ENCODE measurements at places on chromosomes 2 and 18.
A peak's percentile ranks its signal among the peaks of the same experiment; 100 is the strongest.

GRCh38 chr2:175864137-175864850, 137.8 kb downstream of the LNPK start:
- no peak overlapping the region for H3K27ac ChIP-seq
- H3K4me1 ChIP-seq: no peaks in the 10 kb centered on the region
- no peaks in the 10 kb centered on the region for H3K36me3 ChIP-seq
- DNase-seq: no peak
- H3K27me3 ChIP-seq: no peaks in the 10 kb centered on the region
- no peak overlapping the region for H3K4me3 ChIP-seq

DNA sequence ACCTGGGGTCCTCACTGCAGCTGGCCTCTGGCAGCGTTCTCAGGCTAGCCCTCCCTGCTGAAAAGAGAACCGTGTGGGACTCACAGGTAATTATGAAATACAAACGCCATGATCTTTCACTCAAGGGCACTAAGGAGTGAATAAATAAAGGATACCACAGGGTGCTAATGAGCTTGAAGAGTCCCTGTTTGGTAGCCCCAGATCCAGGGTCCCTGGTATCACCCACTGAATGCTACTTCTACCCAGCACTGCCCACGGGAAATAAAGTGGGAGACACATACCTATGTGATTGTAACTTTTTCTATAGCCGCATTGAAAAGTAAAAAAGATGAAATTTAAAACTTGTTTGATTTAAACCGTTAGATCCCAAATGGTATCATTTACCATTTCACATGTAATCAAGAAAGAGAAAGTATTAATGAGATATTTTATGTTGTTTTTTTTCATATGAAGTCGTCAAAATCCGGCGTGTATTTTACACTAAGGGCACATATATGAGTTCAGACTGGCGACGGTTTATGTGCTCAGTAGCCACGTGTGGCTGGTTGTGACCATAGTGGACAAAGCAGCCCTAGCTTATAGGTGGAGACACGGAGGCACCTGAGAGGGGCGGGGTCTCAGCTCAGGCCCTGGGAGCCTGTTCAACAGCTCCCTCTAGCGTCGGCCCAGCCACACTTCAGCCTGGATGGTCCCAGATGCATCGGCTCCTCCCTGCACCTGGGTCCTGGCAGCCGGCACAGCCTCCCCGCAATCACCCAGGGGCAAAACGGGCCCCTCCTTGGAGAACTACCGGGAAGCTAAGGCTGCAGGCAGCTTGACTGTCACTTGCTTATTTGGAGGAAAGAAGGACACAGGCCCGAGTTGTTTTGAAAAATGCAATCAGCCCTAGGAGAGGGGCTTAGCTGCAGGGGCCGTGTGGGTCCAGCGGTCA, 39.2 kb downstream of the ODC1 start:
- H3K27me3 ChIP-seq: no peaks in the 10 kb centered on the region
- peak overlapping the region; percentile 47 for H3K27ac ChIP-seq
- peaks cover 59% of the 10 kb centered on the region for H3K4me1 ChIP-seq
- no peak overlapping the region for H3K4me3 ChIP-seq

DNA sequence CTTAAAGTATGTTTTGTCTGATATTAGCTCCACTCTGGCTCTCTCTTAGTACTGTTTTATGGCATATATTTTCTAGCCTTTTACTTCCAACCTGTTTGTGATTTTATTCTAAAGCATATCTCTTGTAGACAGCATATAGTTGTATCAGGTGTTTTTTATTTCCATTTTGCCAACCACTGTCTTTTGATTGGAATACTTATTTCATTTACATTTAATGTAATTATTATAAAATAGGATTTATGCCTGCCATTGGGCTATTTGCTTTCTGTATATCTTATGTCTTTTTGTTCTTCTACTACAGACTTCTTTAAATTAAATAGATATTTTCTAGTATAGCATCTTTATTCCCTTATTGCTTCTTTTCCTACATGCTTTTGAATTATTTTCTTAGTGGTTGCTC, 67.3 kb downstream of the LRRC30 start:
- no peaks in the 10 kb centered on the region for H3K27me3 ChIP-seq
- H3K4me1 ChIP-seq: no peaks in the 10 kb centered on the region
- no peaks in the 10 kb centered on the region for H3K36me3 ChIP-seq

DNA sequence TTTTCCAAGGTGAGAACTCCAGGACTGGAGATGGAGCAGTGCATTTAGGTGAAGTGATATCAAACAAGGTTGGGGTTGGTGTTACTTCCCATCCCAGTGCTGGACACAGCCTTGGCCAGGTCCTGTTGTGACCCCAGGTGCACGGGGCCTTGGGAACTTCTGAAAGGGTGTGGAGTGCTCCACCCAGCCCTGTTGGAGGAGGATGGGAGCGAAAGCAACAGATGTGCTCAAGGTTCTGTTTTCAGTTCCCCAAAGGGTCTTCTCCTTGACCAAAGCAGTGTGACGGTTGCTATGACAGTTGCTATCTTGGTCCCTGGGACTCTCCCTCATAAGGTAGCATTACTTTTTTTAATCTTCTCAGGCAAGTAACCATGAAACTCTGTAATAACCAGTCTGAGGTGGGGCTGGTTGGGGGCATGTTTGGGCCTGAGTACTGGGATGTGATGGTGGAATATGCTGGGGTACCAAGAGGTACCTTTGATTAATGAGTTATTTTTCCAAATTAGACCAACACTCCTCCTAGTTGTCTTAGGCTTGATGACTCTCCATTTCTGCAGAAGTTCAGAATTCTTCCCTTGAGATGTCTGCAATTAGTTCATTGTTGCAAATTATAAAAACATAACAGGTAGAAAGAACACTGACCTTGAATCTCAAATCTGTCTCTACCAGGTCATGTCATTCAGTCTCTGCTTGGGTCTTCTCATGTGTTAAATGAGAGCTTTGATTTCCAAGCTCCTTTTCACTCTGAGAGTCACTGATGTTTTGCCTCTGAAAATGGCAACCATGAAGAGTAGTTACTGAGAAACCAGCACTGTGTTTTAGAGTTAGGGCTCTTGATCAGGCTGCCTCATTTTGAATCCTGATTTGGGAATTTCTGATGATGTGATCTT, 154.5 kb downstream of the RPIA start:
- H3K4me3 ChIP-seq: no peak overlapping the region
- H3K36me3 ChIP-seq: no peaks in the 10 kb centered on the region
- no peak for DNase-seq
- no peak overlapping the region for H3K27ac ChIP-seq
- no peaks in the 10 kb centered on the region for H3K27me3 ChIP-seq
- no peaks in the 10 kb centered on the region for H3K4me1 ChIP-seq

GRCh38 chr18:28903306-28903705, 726.4 kb upstream of the CDH2 start:
- H3K27me3 ChIP-seq: no peaks in the 10 kb centered on the region
- H3K27ac ChIP-seq: no peak overlapping the region
- H3K36me3 ChIP-seq: no peaks in the 10 kb centered on the region
- no peak overlapping the region for H3K4me3 ChIP-seq
- no peak for DNase-seq

DNA sequence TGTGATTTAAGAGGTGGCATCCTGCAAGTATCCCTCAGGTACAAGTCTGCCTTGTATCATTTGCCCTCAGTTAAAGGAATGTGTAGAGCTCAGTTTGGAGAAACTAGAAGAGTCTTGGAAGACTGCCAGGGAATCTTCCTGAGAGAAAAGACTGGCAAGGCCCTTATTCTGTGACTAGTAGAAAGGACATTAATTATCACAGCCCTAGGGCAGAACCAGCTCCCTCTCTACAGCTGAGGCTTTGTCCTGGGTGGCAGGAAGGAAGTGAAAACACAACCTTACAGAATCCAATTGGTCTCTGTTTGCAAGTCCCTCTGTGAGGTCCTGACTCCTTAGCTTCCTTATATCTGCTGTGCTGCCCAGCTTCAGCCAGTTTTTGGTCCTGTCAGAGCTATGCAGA, 385.9 kb upstream of the CYRIA start:
- H3K4me1 ChIP-seq: peaks cover 7% of the 10 kb centered on the region
- H3K27ac ChIP-seq: no peak overlapping the region
- DNase-seq: no peak
- no peaks in the 10 kb centered on the region for H3K36me3 ChIP-seq
- no peak overlapping the region for H3K4me3 ChIP-seq

DNA sequence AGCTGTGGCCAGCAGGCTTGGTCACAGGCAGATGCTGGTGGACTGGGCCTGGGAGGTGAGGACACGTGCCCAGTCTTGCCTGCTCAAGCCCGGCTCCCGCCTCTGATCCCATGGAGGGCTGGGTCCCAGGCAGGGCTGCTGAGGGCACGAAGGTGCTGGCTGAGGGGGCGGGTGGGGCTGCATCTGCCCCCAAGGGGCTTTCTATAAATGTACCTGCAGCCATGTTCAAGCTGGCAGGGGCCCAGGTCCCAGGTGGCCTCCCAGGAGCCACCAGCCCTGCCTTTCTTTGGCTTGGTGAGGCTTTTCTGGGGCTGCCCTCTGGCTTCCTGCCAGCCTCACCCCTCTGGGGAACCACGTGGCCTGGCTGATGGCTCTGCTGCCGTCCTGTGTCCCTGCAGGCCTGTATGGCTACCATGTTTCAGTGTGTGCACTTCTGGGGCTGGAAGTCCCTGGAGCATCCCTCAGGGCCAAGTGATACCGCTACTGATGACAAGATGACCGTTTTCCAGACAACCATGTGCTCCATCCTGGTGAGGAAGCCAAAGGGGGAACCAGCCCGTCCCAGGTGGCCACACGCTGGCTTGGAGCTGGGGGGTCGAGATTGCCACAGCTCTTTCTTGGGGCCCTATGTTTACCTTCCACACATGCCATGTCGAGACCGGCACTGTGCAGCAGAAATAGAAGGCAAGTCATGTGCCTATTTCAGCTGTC, 23.2 kb downstream of the HJURP start:
- no peaks in the 10 kb centered on the region for H3K27me3 ChIP-seq
- DNase-seq: no peak

DNA sequence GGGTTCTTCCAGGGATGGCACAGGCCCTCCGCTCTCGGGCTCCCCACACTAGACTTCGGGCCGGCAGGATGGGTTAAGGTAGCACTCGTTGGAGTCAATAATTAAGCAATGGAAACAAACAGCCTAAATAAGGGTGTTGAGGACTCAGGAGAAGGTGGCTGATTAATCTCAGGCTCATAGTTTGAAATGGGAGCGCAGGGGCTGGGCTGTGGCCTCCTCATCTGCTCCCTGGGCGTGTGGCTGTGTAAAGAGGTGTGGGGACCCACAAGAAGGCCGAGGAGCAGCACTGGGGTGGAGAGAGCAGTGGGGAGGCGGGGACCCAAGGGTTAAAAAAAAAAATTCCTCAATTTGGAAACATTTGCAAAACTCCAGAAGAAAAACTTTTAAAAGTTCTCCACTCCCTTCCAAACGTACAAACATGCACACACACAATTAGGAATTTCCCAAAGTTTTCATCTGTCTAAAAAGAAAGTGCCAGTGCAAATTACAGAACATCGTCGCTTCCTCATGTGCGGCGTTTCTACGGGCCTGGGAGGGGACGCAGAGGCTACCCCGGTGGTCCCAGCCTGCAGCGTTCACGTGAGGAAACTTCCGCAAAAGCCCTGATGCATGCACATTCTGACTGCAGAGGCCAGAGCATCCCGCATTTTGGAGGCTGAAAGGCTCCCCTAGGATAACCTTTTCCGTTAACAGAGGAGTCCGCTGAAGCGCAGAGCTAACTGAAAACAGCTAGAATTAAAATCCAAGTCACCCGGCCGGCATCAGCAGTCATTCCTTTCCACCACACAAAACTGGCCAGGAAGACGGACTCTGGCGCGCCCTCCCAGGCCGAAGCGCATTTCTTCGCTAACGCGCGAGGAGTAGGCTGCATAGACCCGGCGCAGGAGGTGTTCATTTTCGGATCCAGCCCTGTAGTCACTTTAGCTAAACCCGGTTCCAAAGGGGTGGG, 1.0 kb upstream of the TUBB6 start:
- H3K36me3 ChIP-seq: no peaks in the 10 kb centered on the region
- H3K27ac ChIP-seq: no peak overlapping the region
- DNase-seq: peak; percentile 91
- peak overlapping the region; percentile 66 for H3K4me3 ChIP-seq
- peaks cover 46% of the 10 kb centered on the region for H3K27me3 ChIP-seq
- H3K4me1 ChIP-seq: peaks cover 31% of the 10 kb centered on the region

DNA sequence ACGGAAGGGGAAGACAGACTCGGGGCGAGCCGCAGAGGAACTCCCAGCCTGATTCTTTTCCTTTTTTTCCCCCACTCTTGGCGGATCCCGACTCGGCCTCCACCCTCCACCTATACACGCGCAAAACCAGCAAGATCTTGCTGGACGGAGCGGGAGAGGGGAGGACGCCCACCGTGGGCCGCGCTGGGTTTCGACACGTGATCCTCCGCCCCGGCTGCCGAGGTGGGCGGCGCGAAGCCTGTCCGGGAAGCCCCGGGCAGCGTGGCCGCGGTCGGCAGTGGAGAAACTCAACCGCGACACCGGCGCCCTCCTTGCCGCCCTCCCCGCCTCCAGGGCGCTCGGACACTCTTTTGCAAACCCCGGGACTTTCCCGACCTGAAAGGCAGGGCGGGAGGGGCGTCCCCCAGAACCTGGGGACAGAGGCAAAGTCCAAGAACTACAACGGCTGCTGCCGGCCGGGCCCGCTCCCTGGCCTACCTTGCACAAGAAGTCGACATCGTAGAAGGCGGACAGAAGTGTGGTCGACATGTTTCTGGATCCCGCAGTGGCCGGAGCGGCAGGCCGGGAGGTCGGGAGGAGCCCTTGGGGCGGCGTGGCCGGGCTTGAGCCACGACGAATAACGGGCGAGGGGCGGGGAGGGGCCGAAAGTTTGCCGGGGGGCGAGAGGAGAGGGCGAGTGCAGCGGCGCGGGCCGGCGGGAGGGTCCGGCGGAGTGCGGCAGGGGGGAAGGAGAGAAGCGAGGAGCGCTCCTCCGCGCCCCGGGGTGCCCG, 433 bp downstream of the ZFP36L2 start:
- H3K27ac ChIP-seq: peak overlapping the region; percentile 91
- H3K4me1 ChIP-seq: peaks cover 34% of the 10 kb centered on the region
- no peaks in the 10 kb centered on the region for H3K27me3 ChIP-seq
- H3K4me3 ChIP-seq: peak overlapping the region; percentile 98
- peak; percentile 57 for DNase-seq

DNA sequence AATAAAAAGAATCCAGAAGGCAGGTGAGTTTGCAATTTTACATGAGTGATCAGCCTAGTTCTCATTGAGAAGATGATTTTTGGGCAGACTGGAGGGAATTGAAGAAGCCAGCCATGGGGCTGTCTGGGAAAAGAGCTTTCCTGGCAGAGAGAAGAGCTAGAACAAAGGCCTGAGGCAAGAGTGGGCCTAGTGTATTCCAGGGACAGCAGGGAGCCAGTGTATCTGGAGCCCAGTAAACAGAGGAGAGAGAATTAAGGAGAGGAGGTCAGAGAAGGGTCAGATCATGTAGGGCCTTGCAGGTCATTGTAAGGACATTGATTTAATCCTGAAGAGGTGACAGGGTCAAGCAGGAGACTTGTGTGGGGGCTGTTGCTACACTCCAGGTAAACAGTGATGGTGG, 195.8 kb downstream of the SATB2 start:
- no peak overlapping the region for H3K27ac ChIP-seq
- H3K27me3 ChIP-seq: no peaks in the 10 kb centered on the region
- DNase-seq: no peak
- H3K4me3 ChIP-seq: no peak overlapping the region
- H3K4me1 ChIP-seq: no peaks in the 10 kb centered on the region

- DNase-seq: no peak
- H3K27ac ChIP-seq: no peak overlapping the region
- H3K36me3 ChIP-seq: no peaks in the 10 kb centered on the region
- no peaks in the 10 kb centered on the region for H3K27me3 ChIP-seq
Observed at GRCh38 chr2:219634951-219635751, 7.7 kb downstream of the SLC4A3 start.

Data from common myeloid progenitor, CD34-positive (primary cell).